ENCODE measurements at places on chromosomes 7 and 10.

DNA sequence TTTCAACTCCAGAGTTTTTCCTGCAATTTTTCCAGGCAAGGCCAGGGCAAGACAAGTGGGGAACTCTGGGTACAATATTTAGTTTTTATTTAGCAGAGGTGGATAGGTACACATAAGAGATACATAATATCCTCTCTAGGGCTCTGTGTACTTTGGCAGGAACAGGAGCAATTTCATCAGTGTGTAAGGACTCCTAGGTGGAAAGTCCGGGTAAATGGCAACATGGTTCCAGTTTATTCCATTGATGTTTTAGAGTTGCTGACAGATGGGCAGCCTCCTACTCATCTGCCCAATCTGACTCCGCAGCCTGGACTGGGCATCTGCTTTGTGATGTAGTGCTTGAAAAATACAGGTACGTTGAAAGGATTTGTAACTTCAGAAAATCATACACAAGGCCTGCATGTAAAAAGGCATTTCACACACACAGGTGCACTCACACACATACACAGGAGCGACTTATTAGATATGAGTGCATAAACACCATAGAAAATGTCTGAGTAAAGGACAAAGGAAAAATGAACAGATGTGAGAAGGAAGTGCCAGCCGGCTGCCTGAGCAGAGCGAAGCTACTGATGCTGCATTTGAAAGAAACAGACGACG, 5.7 kb downstream of the PON1 start:
- DNase-seq: no peak

DNA sequence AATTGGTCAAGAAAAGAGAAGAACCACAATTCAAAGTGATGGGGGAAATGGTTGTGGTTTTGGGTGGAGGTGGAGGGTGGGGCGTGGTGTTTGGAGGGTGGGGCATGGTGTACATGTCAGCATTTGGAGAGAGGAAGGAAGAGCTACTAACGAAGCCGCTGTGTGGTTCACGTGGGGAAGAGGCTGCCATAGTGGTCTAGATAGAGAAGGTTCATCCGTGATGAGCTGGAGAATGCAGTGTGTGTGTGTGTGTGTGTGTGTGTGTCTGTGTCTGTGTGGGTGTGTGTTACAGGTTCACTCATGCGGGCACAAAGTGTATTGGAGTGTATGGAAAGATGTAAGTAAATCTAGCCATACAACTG, 6.1 kb upstream of the VCL start:
- no peak for DNase-seq

DNA sequence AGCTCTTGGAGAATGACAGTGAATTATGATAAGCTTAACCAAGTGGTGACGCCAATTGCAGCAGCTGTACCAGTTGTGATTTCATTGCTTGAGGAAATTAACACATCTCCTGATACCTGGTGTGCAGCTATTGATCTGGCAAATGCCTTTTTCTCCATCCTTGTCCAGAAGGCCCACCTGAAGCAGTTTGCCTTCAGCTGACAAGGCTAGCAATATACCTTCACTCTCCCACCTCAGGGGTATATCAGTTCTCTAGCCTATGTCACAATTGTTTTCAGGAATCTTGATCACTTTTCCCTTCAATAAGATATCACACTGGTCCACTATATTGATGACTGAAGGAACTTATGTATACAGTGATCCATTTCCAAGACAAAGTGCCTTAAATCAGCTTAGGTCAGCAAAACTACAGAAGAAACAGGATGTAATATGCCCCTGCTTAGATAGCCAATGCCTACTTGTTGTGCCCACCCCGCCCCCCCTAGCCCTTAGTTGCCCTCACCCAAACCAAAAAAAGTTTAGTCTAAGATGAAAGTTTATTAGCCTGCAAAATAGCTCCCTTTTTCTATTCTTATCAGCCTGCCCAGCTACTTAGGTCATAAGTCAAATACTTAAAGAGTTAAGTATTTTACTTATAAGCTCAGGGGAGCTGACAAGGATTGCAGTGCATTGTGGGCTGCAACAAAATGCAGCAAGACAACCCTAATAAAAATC, 45.1 kb downstream of the PTPRE start:
- no peak for DNase-seq

DNA sequence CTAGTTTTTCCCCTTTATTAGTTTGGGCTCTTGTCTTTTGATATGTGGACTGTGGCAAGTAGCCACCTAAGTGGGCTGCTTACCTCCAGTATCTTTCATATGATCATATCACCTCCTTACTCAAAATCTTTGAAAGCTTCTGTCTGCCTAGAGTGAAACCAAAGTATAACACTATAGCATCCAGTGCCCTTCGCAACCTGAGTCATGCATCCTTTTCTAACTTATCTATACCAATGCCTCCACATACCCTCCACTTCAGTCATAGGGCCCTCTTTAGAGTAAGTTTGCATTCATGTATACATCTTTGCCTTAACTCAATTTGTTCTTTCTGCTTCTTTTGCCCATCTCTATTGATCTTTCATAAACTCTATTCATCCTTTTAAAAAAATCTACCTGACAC, 15.7 kb upstream of the MACC1 start:
- DNase-seq: no peak

DNA sequence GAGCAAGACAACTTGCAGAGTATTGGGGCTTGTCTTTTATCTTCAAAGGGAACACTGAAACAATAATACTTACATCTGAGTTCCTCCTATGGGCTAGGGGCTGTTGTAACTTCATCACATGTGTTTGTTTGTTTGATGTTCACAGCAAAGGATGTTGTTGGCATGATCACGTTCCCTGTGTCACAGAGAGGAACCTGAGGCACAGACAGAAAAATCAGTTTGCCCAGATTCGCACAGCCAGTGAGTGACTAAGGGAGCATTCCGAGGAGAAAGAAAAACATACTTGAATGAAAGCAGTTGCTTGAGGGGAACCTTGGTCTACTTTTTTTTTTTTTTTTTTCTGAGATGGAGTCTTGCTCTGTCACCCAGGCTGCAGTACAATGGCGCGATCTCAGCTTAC, 87.2 kb upstream of the PFKP start:
- peak; percentile 17 for DNase-seq

Measured in fibroblast of mammary gland (primary cell).